ENCODE measurements at places on chromosomes 3 and 15.
A peak's percentile ranks its signal among the peaks of the same experiment; 100 is the strongest.

DNA sequence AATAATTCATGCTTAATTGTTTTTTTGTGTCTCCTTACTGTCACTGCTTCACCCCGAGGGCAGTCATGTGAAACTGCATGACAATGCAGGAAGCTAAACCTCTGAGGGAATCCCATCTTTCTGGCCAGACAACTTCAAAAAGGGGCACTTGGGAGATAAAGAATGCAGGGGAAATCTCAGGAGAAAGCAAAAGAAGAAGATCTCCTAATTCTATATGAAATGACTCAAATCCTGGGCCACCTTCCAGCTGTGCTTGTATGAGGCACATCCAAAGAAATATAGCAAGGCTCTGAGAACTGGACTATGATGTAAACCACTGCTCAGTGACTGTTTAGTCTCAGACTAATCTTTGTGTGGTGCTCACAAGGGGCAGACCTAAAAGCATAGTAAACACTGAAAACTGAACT is 22.6 kb upstream of the UMPS start:
- H3K27me3 ChIP-seq = peaks cover 57% of the 10 kb centered on the region
- no peak overlapping the region for H3K27ac ChIP-seq
- no peaks in the 10 kb centered on the region for H3K4me1 ChIP-seq
- H3K36me3 ChIP-seq = no peaks in the 10 kb centered on the region

- H3K27me3 ChIP-seq = no peaks in the 10 kb centered on the region
- H3K27ac ChIP-seq = no peak overlapping the region
- H3K4me1 ChIP-seq = no peaks in the 10 kb centered on the region
Observed at GRCh38 chr3:57917601-57918000, 90.6 kb upstream of the FLNB start.

GRCh38 chr3:195160257-195160898 is 110.6 kb downstream of the XXYLT1 start:
- peak overlapping the region; percentile 72 for H3K4me3 ChIP-seq
- H3K27ac ChIP-seq = no peak overlapping the region
- no peaks in the 10 kb centered on the region for H3K27me3 ChIP-seq
- H3K36me3 ChIP-seq = no peaks in the 10 kb centered on the region
- H3K4me1 ChIP-seq = peaks cover 82% of the 10 kb centered on the region
- DNase-seq = no peak

DNA sequence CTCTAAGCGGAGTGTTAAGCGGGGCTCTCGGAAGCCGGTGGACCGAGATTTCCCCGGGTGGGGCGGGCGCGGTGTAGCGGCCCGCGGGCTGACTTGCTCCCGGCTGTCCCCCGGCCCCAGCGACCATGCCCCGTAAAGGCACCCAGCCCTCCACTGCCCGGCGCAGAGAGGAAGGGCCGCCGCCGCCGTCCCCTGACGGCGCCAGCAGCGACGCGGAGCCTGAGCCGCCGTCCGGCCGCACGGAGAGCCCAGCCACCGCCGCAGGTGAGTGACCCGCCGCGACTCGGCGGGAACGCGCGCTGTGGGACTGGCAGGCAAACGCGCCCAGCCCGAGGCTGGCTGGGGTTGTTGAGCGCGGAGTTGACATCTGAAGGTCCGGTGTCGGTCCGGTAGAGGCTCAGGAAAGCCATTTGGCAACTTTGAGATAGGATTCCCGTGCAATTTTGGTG is 1.3 kb downstream of the SMC4 start:
- peaks cover 5% of the 10 kb centered on the region for H3K27me3 ChIP-seq
- H3K4me1 ChIP-seq = peaks cover 38% of the 10 kb centered on the region
- H3K27ac ChIP-seq = peak overlapping the region; percentile 89
- peaks cover 7% of the 10 kb centered on the region for H3K36me3 ChIP-seq

- no peak overlapping the region for H3K27ac ChIP-seq
- no peak overlapping the region for H3K4me3 ChIP-seq
- no peak for DNase-seq
- H3K4me1 ChIP-seq = peaks cover 26% of the 10 kb centered on the region
- H3K36me3 ChIP-seq = no peaks in the 10 kb centered on the region
Observed at GRCh38 chr3:195255571-195256501, 15.1 kb downstream of the XXYLT1 start.

DNA sequence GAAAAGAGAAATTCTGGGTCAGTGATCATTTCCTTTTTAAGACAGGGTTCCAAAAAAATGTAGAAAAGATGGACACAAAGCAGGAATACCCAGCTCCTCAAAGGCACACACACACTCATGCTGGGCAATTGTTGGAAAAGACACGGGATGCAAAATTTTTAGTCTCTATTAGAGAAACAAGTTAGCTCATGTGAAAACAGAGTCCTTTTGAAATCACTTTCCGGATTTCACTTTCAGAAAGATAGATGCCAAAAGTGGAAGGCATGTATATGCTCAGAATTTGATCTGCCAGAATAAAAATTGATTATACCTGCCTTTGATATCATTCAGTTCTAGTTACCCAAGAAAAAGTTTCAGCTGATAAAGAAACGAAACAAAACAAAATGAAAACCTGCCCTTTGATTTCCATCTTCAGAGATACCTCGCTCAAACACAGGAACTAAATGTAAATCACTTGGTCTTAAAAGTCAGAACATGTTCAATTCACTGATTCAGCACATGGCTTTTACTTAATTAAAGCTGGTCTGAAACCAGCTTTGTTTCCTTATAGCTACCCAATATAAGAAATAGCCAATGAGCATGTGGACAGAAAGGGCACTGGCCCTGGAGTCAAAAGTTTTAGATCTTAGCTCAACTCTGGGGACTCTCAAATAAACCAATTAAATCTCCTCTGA is 52.8 kb downstream of the PLD1 start:
- no peak overlapping the region for H3K4me3 ChIP-seq
- H3K36me3 ChIP-seq = no peaks in the 10 kb centered on the region
- DNase-seq = no peak
- no peaks in the 10 kb centered on the region for H3K4me1 ChIP-seq

DNA sequence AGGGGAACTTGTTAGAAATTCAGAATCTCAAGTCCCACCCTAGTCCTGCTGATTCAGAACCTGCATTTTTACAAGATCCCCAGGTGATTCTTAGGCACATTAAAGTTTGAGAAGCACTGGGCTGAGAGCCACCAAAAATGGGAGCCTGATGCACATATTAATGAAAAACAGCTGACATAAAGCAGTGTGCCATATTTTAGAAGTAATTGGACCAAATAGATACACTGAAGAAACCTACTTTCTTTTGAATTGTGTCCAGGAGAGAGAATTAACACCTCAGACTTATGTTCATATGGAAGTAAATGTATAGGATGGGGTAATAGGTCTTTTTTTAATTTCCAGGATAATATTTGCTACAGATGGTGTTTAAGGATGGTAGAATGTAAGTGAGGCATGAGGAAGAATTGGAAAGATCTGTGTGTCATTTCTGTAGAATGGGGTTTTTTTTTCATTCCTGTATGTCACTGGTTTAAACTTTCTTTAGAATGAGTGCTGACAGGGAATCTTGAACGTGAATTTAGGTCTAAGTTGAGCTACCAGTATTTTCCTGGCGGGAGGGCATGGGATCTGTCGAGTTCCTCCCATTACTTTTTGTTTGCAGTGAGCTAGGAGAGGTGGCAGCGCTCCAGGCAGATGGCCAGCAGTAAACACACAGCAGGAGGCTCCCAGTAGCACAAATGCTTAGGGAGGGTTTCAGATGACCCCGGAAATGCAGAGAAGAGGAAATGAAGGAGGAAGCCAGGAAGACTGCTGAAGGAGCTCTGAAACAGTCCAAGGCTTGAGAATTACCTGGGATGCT is 185.6 kb downstream of the PLCL2 start:
- peaks cover 39% of the 10 kb centered on the region for H3K36me3 ChIP-seq
- DNase-seq = no peak
- no peak overlapping the region for H3K4me3 ChIP-seq
- H3K4me1 ChIP-seq = peaks cover 15% of the 10 kb centered on the region
- no peaks in the 10 kb centered on the region for H3K27me3 ChIP-seq

DNA sequence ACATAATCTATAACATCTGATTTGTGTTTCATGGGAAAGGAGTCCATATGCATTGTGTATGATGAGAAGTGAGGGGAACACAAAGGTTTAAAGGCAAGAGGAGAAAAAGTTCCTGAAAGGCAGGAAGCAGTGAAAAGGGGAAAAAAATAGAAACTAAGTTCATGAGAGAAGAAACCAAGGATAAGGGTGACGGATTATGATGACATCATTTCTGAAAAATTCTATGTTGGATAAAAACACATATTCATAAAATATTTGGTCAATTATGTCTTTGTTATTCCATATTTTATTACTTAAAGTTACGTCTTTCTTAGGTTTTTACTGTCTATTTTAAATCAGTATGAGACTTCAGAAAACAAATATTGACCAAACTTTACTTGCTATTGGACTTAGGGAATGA is 48.6 kb upstream of the CP start:
- H3K27ac ChIP-seq = no peak overlapping the region
- peaks cover 8% of the 10 kb centered on the region for H3K4me1 ChIP-seq
- DNase-seq = no peak

DNA sequence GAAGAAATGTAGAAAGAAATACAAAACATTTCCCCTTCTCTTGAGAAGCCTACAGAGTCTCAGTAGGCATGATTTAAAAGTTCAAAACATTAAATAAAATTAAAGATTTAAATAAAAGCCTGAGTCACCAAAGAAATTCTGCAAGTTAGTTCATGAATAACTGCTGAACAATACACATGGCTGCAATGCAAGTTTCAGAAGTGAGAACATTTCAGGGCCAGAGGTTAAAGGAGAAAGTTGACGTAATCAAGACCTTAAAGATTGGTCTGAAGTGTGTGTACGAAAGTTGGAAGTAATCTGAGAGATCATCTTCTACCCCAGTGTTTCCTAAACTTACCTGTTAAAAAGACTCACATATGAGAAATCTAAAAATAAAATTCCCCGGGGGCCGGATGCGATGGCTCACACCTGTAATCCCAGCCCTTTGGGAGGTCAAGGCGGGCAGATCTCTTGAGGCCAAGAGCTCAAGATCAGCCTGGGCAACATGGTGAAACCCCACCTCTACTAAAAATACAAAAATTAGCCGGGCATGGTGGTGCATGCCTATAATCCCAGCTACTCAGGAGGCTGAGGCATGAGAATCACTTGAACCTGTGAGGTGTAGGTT is 108.7 kb upstream of the PHLDB2 start:
- H3K27ac ChIP-seq = peak overlapping the region; percentile 48
- H3K4me3 ChIP-seq = no peak overlapping the region
- no peaks in the 10 kb centered on the region for H3K27me3 ChIP-seq
- no peak for DNase-seq
- H3K4me1 ChIP-seq = no peaks in the 10 kb centered on the region
- no peaks in the 10 kb centered on the region for H3K36me3 ChIP-seq

DNA sequence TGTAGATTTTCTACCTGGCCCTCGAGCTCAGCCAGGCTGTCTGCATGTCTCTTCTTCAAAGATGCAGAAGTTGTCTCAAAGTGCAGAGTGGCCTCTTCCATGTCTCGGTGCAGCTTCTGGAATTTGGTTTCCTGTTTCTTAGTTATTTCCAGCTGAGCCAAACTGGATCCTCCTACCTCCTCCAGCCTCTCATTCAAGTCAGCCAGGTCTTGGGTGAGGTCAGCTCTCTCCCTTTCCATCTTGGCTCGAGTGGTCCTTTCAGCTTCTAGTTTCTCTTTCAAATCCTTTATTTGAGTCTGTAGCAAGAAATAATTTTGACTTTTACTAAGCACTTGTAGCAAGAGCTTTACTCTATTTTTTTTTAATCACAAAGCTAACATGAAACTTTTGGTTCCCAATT is 81.8 kb downstream of the MYH15 start:
- H3K27me3 ChIP-seq = no peaks in the 10 kb centered on the region
- no peak overlapping the region for H3K4me3 ChIP-seq
- DNase-seq = no peak
- peaks cover 14% of the 10 kb centered on the region for H3K4me1 ChIP-seq
- peak overlapping the region; percentile 6 for H3K27ac ChIP-seq
- no peaks in the 10 kb centered on the region for H3K36me3 ChIP-seq

DNA sequence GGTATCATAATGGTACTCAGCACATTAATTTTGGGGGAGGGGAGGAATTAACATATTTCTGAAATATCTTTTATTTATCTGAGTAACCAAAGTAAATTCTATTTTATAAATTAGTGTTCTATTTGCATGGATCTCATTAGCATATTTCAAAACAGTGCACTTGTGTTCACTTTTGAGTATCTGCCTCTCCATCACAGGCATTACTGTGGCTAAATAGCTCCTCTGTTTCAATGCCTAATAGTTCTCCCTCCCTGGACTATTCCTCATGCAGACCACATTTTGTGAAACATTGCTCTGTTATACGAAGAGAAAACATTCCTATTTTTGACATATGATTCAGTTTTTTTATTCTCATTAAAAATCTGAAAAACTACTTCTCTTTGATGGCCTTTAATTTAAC is 1127.8 kb downstream of the TUSC7 start:
- no peak for DNase-seq
- H3K27ac ChIP-seq = no peak overlapping the region
- H3K36me3 ChIP-seq = no peaks in the 10 kb centered on the region
- no peaks in the 10 kb centered on the region for H3K27me3 ChIP-seq
- no peaks in the 10 kb centered on the region for H3K4me1 ChIP-seq
- H3K4me3 ChIP-seq = no peak overlapping the region

DNA sequence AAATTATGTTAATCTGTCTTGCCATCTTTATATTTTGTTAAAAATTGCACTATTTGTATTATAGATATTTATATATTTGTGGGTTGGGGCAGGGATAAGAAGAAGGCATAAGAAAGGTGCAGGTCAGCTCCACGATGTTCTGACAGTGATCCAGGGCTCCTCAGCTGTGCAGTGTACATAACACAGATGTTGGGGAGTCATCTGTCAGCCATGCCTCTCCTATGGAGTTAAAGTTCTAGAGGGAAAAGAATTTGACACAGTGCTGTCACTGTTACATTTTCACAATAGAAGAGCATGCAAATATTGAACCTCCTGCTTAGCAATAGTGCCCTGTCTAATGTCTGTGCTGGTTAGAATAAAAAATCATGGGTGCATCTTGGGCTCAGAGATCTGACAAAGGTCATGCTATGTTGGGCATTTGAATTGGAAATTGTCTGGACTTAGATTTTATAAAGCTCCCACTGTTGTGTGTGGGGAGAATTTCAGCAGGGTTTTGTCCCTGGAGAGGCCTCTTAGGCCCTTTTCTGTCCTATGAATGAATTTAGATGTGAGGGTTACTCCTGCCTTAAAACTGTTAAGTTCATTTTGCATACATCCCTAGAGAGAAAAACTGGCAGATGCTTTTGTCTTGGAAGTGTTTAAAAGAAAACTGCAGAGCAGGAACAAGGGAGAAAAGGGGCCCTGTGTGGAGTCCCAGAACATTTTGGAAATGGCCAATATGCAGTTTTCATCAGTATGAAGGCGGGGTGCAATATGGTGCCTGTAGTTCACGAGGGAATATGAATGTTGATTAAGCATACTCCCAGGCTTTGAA is 20.4 kb downstream of the CDIN1 start:
- H3K36me3 ChIP-seq = no peaks in the 10 kb centered on the region
- no peak overlapping the region for H3K27ac ChIP-seq
- peaks cover 3% of the 10 kb centered on the region for H3K4me1 ChIP-seq
- H3K27me3 ChIP-seq = no peaks in the 10 kb centered on the region
- DNase-seq = no peak

GRCh38 chr3:10294030-10294586 is 1.4 kb upstream of the GHRL start:
- no peaks in the 10 kb centered on the region for H3K27me3 ChIP-seq
- H3K36me3 ChIP-seq = no peaks in the 10 kb centered on the region
- no peak for DNase-seq
- H3K4me1 ChIP-seq = peaks cover 40% of the 10 kb centered on the region
- peak overlapping the region; percentile 42 for H3K27ac ChIP-seq
- peak overlapping the region; percentile 38 for H3K4me3 ChIP-seq

- peaks cover 22% of the 10 kb centered on the region for H3K4me1 ChIP-seq
- H3K36me3 ChIP-seq = no peaks in the 10 kb centered on the region
- H3K27ac ChIP-seq = no peak overlapping the region
- H3K27me3 ChIP-seq = peaks cover 52% of the 10 kb centered on the region
Observed at GRCh38 chr3:134377896-134378295, 3.6 kb upstream of the AMOTL2 start.

All from naive B cell (primary cell).